ENCODE measurements at places on chromosomes 1 and 21.
A peak's percentile ranks its signal among the peaks of the same experiment; 100 is the strongest.

DNA sequence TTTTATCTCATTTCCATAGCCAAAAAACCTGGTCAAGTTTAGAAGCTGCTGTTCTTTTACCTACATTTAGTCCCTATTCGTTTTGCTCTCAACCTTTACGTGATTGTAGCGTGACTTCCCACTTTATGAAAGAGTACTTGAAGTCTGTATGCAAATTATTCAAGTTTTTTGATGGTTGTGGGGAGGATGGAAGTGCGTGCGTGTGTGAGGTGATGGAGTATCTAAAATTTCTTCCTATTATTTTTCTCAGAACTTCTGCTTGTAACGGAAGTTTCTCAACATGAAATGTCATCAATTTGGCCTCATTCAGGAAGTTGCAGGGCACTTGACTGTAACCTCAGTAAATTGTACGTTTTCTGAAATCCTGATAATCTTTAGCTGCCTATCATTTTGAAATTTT is 64.0 kb downstream of the SAMSN1 start:
- peak; percentile 33 for DNase-seq

DNA sequence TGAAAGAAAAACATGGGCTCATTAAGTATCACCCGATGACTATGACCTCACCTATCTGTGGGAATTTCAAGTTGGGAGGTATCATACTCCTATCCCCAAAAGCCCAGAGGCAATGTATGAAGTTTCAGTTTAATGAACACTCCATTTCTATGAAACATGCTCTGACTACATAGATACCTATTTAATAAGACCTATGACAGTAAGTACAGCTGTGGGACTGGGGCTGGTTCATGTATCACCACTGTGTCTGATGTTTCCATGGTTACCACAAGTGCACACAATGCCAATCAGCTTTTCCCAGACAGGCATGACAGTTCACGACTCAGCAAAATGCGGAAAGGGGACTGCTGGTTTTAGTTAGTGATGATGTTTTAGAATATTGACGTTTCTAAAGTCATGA is 167.7 kb downstream of the SIPA1L2 start:
- DNase-seq = no peak

DNA sequence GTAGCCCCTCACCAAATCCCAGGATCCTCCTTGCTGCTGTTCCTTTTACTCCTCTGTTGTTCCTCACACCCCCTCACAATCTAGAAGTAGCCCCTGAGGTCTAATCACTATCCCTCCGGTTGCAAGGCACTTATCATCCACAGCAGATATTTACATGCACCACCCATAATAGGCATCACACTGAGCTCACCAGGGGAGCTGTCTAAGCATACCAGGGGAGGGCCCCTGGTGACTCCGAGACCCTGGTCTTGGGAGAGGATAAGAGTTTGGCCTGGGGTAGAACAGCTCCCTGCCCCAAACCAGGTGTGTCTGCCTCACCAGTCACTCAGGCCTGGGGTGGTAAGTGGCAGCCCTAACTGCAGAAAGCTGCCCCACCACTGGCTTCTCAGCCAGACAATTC is 37.3 kb upstream of the ZC3H12A start:
- DNase-seq = no peak

- no peak for DNase-seq
Measured at GRCh38 chr1:111879081-111879480, 110.4 kb downstream of the KCND3 start.

GRCh38 chr1:178806665-178807300 is 64.1 kb downstream of the ANGPTL1 start:
- DNase-seq = no peak

DNA sequence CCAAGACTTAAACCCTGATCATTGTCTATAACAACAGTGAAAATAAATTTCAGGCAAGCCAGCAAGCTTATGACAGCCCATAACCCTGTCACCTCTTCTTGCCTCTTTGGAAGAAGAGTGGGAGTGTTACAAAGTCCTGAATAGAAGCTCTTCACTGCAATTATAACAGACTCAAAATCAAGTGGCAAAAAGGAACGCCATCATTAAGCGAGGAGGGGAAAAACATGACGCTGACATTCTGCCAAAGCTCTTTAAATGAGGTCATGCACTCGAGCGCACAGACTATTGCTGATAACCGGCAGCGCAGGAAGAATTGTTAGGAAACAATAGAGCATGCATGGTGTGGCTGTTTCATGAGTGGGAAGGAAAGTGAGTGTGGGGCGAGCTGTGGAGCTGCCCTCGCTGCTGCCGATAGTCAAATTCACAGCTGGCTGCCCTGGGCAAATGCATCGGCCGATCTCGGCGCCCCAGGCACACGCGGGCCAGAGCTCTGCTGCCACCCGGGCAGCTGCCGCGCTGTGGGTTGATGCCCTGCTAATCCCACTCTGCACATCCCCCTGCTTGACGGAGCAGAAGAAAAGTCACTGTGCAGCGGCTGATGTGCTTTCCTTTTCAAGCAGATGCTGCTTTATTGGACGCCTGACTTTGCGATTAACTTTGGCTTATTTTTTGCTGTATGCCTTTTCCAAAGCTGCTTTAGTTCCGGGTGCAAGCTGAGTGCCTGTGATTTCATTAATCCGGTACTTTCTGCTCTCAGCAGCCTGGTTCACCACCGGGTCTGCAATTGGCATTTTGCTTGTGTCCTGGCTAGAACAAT is 102.4 kb upstream of the ST6GALNAC5 start:
- no peak for DNase-seq

DNA sequence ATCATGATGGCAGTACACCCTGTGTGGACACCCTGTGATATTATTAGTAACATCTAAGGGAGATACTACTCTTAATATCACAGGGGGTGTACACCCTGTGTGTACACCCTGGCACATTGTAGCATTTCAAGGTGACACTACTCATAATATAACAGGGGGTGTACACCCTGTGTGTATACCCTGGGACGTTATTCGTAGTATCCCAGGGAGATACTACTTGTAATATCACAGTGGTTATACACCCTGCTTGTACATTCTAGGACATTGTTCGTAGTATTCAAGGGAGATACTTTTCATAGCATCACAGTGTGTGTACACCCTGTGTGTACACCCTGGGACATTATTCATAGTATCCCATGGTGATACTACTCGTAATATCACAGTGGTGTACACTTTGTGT is 67.4 kb upstream of the CNIH3 start:
- DNase-seq = no peak

- DNase-seq = no peak
Measured at GRCh38 chr1:8429549-8430110, 111.7 kb downstream of the SLC45A1 start.

DNA sequence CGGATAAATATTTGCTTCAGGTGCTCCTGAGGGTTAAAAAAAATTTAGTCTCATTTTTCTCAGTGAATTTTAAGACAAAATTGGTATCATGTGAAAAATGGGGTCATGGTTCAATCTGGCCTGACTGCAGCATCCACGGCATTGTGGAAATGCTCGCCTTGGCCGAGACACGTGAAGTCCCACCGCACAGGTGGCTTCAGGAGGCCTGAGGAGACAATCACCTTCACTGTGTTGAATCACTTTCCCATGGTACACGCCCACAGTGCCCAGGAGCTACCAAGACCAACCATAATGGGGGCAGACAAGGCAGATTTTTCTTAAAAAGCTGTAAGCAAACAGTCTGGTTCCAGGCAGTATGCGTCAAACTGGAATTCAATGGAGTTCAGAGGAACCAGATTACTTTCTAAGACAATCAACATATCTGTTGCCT is 11.0 kb upstream of the CPLANE2 start:
- DNase-seq = no peak

DNA sequence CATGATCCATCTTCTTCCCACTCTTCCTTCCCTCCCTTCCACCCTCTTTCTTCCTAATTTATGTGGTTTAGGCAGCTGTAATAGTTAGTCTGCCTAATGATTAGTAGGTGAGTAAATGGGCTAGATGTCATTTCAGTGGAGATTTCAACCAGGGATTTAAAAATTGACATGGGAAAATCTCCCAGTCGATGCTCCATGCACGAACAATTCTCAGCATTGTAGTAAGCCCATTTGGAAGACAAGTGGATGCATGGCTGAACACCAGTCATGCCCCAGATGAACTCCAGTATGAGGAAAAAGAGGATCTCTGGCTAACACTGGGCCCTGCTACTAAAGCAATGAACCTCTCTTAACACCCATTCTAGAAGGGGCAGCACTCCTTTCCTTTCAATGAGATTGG is 25.3 kb downstream of the CHI3L2 start:
- no peak for DNase-seq

DNA sequence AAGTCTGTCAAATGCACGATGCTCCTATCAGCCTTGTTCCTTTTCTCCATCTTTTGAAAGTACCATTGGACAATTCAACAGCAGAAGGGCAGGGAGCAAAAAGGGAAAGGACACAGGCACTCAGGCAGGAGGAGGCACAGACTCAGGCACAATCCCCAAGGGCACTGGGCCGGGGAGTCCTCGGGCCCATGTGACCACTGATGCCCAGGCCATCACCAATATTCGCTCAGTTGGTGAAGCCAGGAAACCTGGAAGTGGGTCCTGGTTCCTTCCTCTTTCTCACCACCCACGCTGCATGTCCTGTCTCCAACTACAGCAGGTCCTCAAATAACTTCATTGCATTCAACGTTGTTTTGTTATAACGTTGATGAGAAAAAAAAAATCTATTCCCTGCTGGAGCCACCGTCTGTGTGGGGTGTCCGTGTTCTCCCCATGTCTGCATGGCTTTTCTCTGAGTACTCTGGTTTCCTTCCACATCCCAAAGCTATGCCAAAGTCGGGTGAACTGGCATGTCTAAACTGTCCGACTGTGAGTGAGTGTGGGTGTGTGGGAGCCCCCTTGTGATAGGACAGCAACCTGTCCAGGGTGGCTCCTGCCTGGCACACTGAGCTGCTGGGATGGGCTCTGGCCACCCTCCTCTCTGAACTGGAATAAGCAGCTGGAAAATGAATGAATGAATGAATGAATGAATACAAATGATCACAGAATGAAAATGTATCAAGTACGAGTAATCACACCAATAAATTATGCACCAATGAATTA is 12.5 kb downstream of the NID1 start:
- DNase-seq = no peak

DNA sequence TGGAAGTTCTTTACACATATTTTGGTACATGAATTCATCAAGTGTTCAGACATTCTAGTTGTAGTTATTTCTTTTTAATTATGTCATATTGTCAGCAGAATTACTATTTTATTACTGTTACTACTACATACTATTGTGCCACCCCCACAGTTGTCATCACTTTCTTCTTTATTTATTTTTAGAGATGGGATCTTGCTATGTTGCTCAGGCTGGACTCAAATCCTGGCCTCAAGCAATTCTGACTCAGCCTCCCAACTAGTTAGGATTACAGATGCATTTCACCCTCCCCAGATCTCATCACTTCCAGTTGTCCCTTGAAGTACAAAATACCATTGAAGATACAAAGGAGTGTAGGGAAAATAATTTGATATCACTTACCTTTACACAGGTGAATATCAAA is 258.0 kb downstream of the KCTD3 start:
- DNase-seq = no peak

DNA sequence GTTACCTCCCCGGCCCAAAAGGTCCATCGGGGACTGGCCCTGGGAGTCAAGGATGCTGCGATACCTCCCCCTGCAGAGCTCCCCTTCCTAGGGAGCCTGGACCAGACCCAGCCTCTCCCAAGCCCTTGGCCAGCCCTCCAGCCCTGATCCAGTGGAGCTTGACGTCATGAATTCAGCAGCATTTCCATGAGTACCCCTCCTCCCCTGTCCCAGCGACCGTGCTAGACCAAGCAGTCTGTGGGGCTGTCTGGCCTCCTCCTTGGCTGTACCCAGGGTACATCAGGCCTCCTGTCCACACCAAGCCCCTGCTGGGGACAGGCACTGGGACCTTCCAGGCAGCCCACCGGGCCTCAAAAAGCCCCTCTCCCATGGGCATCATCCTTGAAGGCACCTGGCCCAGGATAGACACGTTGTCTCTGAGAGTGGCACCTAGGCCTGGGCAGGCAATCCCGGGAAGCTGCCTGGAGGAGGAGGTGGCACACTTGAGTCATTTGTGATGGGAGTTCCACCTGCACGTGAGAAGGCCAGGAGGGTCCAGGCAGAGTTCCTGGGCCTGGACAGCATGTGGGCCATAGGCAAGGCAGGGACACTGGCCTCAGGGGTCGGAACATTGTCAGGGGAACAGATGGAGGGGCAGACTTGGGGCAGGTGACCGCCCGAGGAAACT is 46.4 kb downstream of the WNT9A start:
- DNase-seq = no peak

DNA sequence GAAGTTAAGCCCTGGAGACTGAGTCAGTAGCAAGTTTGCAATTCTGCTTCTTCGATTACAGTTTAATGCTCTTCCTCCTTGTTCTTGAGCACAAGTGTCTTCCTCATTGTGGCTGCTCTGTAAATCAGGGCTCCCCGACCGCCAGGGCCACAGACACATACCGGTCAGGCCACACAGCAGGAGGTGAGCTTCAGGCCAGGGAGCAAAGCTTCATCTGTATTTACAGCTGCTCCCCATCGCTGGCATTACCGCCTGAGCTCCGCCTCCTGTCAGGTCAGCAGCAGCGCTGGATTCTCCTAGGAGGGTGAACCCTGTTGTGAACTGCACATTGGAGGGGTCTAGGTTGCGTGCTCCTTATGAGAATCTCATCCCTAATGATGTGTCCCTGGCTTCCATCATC is 1.7 kb upstream of the TRAPPC10 start:
- no peak for DNase-seq

GRCh38 chr1:183002267-183002666 is 21.0 kb upstream of the LAMC1 start:
- DNase-seq = no peak

DNA sequence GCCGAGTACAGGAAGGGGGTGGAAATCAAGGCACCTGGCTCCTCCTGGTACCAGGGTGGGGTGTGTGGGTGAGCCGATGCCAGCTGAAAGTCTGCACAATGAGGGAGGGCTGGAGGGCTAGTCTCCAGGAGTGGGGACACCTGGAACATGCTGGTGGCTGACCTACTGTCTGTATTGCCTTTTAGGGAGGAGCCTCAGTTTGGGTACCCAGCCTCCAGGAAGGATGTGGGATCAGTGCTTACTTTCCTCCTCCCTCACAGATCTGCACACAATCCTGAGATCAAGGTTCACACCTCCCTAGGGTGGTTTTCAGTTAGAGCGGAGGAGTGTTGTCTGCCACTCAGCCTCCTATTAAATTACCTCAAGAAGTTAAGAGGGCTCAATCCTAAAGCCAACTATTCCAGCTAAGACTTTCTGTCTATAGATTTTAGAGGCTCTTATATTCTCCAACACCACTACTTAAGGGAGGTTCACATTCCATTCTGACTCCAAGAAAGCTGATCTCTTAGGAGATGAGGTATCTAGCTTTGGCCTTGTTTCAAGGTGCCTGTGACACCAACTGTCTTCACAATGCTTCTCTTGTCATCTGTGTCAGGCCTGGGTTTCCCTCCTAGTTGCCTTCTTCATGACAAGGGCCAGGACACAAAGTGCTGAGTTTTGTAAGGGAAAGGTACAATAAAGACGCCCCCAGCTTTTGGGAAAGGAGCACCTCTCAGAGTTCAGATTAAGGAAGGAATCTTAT is 15.7 kb downstream of the SSR2 start:
- DNase-seq = no peak

DNA sequence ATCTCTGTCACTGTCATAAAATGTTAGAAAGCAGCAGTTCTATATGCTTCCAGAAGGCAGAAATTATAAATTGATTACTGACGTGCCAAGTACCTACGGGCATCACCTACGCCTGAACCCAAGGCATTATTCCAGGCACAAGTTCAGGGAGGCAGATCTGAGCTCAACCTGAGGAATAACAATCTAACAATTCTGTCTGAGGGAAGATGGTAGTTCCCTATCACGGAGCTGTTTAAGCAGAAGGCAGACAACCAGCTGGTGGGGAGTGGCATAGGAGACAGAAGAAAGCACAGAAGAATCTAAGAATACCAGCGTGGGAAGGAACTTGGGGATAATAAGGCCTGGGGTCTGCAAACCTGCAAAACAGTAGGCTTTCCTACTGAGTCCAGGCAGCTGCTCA is 40.4 kb downstream of the SLC9A1 start:
- no peak for DNase-seq

All from naive B cell (primary cell).